ENCODE measurements at places on chromosomes 4 and X. TPM values are rescaled to one million over a fixed set of nuclear protein-coding genes. Genes with fewer than 3 reads are reported as not detected.

GRCh38 chr4:150402871-150403272 is 179.1 kb upstream of the MAB21L2 start:
- peak; percentile 27 for DNase-seq
- no peaks in the 10 kb centered on the region for H3K27me3 ChIP-seq
- no peaks in the 10 kb centered on the region for H3K4me1 ChIP-seq
- no peak overlapping the region for H3K27ac ChIP-seq
- no peaks in the 10 kb centered on the region for H3K36me3 ChIP-seq
- no peak overlapping the region for H3K4me3 ChIP-seq

GRCh38 chrX:41824551-41824950 is 98.8 kb downstream of the CASK start:
- peak; percentile 22 for DNase-seq
- no peaks in the 10 kb centered on the region for H3K27me3 ChIP-seq
- peak overlapping the region; percentile 79 for H3K27ac ChIP-seq
- H3K36me3 ChIP-seq = peaks cover 6% of the 10 kb centered on the region

- H3K27ac ChIP-seq = no peak overlapping the region
- no peaks in the 10 kb centered on the region for H3K27me3 ChIP-seq
- DNase-seq = peak; percentile 29
- H3K4me1 ChIP-seq = peaks cover 8% of the 10 kb centered on the region
Measured at GRCh38 chr4:142282870-142283431, 563.1 kb downstream of the INPP4B start.

TLR6 gene
- 0.73 TPM for total RNA-seq

DCAF12L2 gene
- not detected for total RNA-seq

HOPX gene
- total RNA-seq = not detected

Data from Calu3 (cell line).